ENCODE measurements at places on chromosomes 6 and 20. TPM values are rescaled to one million over a fixed set of nuclear protein-coding genes. Genes with fewer than 3 reads are reported as not detected.

Gene PTK6
- 0.14 TPM for polyA plus RNA-seq

Gene DACT2
- 1.4 TPM for polyA plus RNA-seq

Gene MUC21
- 0.07 TPM for polyA plus RNA-seq

Gene WFDC13
- not detected for polyA plus RNA-seq

Gene BNIP5
- polyA plus RNA-seq = 0.02 TPM

Gene GTSF1L
- not detected for polyA plus RNA-seq

Gene HEY2
- 3.1 TPM for polyA plus RNA-seq

Gene ANKEF1
- polyA plus RNA-seq = 0.75 TPM

Gene SNAP91
- polyA plus RNA-seq = 0.18 TPM
